Transverse colon (tissue), 4 donors: ENCODE measurements at places on chromosomes 13 and 19. TPM values are rescaled to one million over a fixed set of nuclear protein-coding genes. Genes with fewer than 3 reads are reported as not detected.
A peak's percentile ranks its signal among the peaks of the same experiment; 100 is the strongest.

Gene OLFM2
- 2.0 TPM for total RNA-seq

Gene LRRC8E
- not detected for total RNA-seq

Gene ZNF100
- 8.2 TPM for total RNA-seq

Gene S1PR4
- total RNA-seq: 0.68 TPM

Gene LRRC25
- 4.1 TPM for total RNA-seq

GRCh38 chr19:33388231-33388724 lies 14.8 kb downstream of the CEBPG start:
- DNase-seq: no peak

- no peak for DNase-seq
Measured at GRCh38 chr13:91108315-91108714, 239.2 kb upstream of the MIR17HG start.

DNA sequence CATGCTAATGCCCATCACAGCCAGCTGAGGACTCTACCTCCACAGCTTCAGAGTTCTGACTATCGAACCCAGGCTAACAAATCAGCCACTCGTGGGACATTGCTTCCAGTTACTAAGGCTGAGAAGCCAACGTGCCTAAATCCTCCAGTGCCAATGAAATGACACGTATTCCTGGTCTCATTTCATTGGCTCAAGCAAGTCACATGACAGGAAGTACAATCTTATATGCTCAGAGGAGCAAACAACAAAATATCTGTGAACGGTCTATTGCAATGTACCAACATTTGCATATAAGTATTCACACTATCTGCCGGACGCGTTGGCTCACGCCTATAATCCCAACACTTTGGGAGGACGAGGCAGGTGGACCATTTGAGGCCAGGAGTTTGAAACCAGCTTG lies 12.8 kb upstream of the IZUMO2 start:
- DNase-seq: no peak

DNA sequence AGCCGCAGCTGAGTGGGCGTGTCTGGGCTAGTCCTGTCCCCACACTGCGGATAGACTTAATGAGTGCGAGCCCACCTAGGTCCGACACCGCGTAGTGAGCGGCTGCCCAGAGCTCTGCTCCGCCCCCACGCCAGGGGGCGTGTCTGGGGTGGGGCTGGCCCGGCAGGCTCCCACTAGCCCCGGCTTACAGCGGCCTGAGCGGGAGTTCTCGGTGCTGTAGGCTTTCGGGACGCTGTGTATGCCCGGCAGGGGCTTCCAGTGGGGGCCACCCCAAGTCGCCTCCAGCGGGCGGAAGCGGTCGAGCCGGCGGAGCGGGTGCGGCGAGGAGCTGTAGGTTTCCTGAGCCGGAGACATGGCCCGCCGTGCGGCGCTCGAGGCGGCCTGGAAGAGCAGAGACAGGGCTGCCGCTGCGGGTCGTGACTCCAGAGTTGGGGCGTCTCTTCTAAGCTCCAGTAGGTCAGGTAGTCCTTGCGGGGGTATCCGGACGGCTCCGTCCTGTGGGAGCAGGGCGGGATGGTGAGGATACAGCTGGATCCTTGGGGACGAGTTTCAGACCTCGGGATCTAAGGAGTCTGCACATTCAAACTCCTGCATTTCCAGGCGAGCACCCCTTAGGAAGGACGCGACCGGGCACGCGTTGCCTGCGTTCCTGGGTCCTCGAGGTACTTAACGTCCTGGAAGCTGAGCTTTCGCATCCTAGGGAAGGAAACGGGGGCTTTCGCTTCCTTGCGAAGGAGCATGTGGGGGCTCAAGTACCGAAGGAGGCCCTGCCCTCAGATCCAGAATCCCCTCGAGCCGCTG lies 1.2 kb downstream of the CGB7 start:
- peak; percentile 65 for DNase-seq

DNA sequence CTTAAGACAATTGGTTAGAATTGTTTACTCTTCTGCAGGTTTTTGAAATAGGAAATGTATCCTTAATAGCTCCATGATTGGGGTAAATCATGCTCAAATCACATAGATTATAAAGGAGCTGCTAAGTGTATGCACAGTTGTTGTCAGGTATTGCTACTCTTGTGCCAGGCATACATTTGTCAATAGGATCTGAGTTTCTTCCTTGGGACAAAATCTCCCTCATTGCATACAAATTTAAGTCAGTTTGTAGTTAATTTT lies 109.3 kb upstream of the MLNR start:
- DNase-seq: no peak

DNA sequence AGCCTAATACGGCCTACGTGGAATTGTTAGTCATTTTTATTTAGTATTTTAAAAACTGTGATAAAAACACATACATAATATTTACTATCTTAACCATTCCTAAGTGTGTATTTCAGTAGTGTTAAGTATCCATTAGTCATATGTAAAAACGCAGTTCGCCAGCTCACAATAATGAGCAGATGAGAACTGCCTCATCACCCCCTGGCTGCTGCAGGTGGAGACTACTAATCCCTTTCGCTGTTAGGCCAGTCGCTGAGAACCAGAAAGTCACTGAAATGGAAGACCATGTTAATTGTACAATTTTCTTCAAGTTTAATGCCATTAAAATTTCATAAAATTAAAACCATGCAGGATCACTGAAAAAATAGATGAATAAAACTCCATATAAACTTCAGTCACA lies 1.6 kb downstream of the ESD start:
- DNase-seq: no peak

DNA sequence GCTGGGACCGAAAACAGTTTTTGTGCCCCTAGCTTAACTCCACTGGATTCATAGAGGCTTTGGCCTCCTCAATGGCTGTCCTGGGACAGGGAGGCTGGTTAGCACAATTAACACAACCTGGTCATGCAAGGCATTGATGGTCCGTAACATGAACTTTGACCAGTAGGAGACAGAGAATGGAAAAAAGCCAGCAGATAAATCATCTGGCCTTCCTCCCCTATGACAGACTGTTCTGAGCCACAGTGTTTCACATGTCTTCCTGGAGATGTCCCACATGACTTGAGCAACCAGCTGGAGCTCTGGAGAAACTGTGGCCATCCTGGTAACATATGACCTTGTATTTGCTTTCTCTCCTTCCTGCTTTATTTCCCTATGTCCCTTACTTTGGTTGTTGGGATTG lies 244.2 kb downstream of the UQCRFS1 start:
- no peak for DNase-seq

GRCh38 chr19:56927791-56928207 lies 87.3 kb upstream of the PEG3 start:
- no peak for DNase-seq

GRCh38 chr13:40992678-40993518 lies 26.2 kb downstream of the ELF1 start:
- peak; percentile 26 for DNase-seq

DNA sequence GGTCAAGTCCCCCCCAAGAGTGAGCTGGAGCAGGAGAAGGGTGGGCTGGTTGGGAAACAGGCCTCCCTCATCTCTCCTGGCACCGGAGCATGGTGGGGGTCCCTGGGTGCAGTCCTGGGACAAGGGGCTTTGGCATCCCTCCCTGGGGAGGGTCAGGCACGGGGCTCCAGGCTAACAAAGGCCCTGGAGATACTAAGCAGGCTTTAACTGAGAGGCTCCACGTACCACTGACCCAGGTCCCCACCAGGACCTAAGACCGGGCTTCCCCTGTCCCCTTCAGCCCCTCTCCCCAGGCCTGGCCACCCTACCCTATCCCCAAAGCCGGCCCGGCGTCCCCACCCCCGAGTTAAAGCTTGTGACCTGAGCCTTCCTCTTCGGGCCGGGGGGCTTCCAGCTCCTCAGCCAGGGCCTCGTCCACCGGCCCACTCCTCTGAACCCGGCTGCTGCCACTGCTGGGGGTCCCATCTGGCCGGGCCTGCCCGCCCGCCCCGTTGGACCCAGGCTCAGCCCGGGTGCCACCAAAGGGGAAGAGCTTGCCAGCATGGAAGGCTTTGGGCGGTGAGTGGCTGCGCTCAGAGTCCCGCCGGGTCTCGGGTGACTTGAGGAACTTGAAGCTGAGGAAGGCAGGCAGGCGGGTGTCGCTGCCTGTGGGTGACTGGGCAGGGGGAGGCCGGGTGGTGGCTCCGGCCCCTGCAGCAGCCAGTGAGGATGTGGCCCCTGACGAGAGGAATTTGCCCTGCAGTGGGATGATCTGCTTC lies 10.1 kb downstream of the ANO8 start:
- DNase-seq: no peak

- DNase-seq: no peak
Measured at GRCh38 chr19:57438925-57439324, 3.8 kb downstream of the ZNF749 start.

- DNase-seq: peak; percentile 5
Measured at GRCh38 chr13:113552079-113552478, 32.5 kb upstream of the TFDP1 start.

DNA sequence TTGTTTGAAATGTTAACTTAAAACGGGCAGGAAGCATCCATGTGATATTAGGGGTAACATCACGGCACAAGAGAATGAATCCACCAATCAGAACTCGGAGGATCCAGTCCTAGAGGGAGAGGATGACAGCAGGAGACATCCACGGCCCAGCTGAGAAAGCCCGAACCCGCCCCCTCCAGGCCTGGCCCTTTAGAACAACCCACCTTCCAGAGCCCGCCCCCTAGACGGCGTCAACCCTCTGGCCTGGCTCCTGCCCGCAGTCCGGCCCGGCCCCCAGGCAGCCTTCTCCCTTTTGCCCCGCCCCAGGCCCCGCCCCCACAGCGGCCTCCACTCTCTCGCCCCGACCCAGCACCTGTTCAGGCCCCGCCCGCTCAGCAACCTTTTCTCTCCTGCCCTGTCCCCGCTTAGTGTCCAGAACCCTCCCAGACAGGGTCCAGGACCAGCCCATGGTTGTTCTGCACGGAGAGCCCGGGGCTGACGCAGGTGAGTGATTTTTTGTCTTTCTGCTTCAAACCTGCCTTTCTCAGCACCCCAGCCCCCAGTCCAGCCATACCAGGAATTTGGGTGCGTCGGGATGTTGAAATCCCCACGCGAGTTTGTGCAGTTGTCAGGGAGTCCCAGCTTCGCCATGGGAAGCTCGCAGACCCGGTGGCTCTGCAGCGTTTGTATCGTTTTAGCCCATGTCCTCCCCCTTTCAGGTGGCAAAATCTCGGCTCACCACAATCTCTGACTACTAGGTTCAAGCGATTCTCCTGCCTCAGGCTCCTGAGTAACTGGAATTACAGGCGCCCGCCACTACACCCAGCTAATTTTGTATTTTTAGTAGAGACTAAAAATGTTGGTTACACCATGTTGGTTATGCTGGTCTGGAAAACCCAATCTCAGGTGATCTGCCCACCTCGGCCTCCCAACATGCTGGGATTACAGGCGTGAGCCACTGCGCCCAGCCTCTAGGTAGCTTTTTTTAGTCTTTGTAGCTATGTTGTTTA lies 16.1 kb downstream of the ZNF816 start:
- DNase-seq: peak; percentile 73

DNA sequence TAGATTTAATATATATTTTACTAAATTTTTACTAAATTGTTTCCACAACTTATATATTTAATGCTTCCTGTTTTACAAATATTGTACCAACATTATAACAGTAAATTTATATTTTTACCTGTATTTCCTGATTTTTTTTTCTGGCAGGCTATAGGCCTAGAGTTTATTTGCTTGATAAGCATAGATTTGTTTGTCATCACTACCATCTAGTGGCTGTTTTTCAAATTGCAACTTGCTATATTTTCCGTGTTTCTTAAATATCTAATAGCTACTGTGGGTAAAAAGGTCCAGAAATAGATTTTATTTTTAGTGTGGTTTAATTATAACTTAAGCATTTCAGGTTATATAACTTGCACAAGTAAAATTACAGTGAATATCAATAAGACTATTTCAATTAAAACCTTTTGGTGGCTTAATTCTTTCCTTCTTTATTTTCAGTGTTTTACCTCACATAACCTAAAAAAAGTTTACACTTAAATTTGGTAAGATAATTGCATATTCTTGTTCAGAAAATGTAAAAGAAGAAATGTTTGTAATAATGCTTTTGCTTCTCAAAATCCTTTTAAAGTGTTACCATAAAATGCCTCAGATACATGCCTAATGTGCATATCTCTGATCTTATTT lies 60.6 kb downstream of the NDFIP2 start:
- no peak for DNase-seq

GRCh38 chr13:57611969-57612368 lies 19.6 kb upstream of the PCDH17 start:
- DNase-seq: no peak

DNA sequence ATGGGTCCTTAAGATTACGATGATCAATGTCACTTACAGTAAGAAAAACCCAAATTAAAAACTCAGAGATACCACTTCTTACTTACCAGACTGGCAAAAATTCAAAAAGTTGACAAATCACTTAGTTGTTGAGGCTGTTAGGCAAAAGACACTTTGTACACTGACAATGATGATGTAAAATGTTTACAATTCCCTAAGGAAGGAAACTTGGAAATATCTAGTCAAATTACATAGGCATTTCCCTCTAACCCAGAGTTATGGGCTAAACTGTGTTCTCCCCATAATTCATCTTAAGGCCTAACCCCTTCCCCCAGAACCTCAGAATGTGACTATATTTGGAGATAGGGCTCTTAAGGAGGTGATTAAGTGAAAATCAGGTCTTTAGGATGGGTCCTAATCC lies 12.0 kb downstream of the TGDS start:
- no peak for DNase-seq

DNA sequence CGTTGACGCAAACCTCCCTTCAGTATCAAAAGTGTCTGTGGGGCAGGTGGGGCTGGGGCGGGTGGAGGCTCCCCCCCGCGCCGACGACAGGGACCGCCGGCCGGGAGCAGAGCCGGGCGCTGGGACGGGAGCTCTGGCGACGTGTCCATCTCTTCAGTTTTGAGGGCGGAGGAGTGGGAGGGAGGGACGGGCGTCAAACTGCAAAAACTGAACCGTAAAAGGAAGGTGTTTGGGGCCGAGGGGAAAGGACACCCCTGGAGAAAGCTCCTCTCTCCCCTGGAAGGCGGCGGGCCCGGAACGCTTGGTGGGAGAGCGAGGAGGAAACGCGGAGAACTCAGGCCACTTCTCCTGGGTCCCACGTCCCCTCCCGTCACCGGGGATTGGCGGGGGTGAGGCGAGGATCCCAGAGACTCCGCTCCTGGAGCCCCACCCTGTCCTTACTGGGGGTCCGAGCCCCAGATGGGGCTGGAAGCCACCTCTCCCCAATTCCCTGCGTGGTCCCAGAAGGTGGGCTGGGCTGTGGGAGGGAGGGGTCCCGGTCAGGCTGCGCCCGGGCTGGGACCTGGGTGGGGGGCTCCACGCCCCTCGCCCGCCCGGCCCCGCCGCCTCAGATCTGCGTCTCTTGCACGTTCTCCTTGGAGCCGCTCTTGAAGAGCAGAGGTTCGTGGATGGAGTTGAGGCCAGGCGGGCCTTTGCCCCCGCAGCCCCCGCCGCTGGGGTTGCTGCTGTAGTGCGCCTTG lies 3.4 kb upstream of the ASPDH start:
- DNase-seq: no peak

GRCh38 chr19:16456652-16457194 lies 15.0 kb downstream of the EPS15L1 start:
- DNase-seq: no peak
